Inflammatory macrophage treated with lipopolysaccharide for 1 hour (primary cell): ENCODE measurements at places on chromosomes 5 and 9.
A peak's percentile ranks its signal among the peaks of the same experiment; 100 is the strongest.

GRCh38 chr5:137075163-137075970 is 423.8 kb downstream of the SPOCK1 start:
- peak; percentile 1 for DNase-seq

GRCh38 chr5:75571547-75571946 is 39.7 kb upstream of the ANKDD1B start:
- DNase-seq = peak; percentile 15

GRCh38 chr5:141208478-141208877 is at the start of gene PCDHB12:
Gene PCDHB12 (plus strand): TSS chr5:141208719. CDS start chr5:141208908, 189 bp downstream.
- DNase-seq = no peak

DNA sequence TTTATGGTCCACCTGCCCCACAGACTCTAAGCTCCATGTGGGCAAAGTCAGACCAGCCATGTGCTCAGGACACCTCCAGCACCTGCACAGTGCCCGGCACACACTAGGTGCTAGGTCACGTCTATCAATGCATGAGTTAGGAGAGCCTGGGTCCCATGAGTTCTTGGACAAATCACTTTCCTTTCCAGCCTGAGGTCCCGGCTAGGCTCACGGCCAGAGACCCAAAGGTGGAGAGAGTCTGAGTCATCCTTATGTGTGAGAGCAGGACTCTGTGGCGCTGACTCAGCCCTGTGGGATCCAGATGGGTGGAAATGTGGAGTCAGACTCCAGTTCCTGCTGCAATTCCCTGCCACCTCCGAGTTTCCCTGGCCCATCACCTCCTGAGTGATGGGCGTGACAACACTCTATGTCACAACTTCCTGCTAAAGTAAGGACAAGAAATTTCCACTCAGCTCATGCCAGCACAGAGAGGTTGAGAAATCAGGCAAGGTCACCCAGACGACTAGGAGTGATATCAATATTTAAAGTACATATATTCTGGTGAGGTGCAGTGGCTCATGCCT is 2.5 kb upstream of the ST6GALNAC4 start:
- peak; percentile 99 for DNase-seq

DNA sequence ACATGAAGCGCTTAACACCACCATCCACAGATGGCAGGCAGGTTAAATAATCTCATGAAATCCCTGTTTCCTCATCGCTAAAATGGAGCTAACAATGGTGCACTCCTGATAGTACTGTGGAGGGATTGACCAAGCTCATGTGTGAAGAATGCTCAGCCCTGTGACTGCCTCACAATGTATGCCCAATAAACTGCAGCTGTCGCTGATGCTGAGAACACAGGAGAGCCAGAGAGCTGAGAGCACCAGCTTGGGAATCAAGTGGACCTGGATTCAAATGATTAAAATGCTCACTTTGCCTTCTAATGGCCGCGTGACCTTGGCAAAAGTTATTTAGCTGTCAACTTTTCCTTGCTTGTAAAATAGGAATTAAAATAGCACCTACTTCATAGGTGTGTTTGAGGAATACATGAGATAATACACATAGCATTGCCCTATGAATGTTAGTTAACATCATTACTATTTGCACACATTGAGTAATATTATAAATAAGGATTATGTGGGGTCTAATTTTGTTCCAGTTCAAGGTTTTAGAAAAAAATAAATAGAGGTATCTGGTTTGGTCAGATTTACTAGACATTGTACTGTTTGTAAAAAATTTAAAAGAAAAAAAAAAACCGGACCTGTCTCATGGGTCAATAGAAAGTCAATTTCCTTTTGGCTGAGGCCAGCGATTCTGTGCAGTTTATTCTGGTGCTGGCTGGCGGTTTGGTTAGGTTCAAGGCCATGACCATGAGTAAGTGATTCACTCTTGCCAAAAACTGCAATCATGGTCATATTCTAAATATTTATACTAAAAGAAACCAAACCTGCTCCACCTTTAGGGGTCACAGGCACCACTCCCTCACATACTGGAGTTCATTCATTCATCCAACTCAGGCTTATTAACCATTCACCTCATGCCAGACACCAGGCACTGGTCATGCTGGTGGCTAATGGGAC is 101.3 kb downstream of the SH3TC2 start:
- DNase-seq = no peak

GRCh38 chr5:139639619-139640380 is 8.3 kb upstream of the CXXC5 start:
- DNase-seq = no peak

GRCh38 chr9:81575956-81576355 is 113.4 kb downstream of the TLE1 start:
- peak; percentile 76 for DNase-seq
